ENCODE measurements at places on chromosomes 12 and 14.
A peak's percentile ranks its signal among the peaks of the same experiment; 100 is the strongest.

DNA sequence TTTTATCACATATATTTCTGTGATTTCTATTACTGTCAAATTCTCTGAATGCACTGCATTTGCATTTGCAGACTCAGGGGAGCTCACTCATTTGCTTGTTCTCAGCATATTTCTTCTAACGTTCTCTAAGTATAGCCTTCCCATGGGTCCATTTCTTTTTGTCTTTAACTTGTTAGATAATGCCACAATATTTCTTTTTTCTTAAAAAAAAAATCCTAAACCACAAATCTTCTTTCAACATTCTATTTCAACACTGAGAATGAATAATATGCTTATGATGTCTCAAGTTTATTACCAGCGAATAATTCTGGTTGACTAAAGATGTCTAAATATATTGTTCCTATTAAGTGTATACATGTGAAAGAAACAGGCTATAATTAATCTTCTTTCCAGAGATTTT lies 200.2 kb downstream of the ANO6 start:
- no peak overlapping the region for H3K27ac ChIP-seq
- H3K27me3 ChIP-seq, result no peaks in the 10 kb centered on the region
- no peaks in the 10 kb centered on the region for H3K4me1 ChIP-seq
- H3K4me3 ChIP-seq, result no peak overlapping the region
- peaks cover 20% of the 10 kb centered on the region for H3K36me3 ChIP-seq

- H3K36me3 ChIP-seq, result no peaks in the 10 kb centered on the region
- H3K4me1 ChIP-seq, result peaks cover 33% of the 10 kb centered on the region
- peaks cover 3% of the 10 kb centered on the region for H3K27me3 ChIP-seq
These were observed at the start of gene BRI3BP for GRCh38 chr12:124993626-124994436. BRI3BP (plus strand) TSS chr12:124993645; CDS start chr12:124993791, 146 bp downstream.

DNA sequence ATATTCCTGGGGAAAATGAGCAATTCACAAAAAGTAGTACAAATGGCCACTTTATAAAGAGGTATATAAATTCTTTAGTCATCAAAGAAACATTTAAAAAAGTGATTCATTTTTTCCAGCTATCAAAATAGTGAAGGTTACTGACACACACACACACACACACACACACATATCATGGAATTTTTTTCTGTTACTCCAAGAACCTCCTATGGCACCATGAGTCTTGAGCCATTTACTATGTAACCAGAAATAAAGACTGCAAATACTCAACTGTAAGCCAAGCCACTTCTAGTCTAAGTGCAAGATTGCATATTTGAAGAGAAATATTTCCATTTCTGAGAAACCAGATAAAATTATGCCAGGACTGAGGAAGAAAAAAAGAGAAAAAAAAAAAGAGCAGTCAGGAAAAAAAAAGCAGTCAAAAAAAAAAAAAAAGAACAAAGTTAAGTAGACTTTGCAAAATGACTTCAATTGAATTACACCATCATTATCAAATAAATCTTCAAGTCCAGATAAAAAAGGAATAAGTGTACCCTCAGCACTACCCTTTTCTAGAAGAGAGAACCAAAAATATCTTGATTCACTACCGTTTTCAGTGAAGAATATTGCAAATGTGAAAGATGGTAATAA lies 275.7 kb downstream of the DAD1 start:
- no peaks in the 10 kb centered on the region for H3K4me1 ChIP-seq
- DNase-seq, result no peak
- no peak overlapping the region for H3K27ac ChIP-seq
- peaks cover 4% of the 10 kb centered on the region for H3K27me3 ChIP-seq
- H3K36me3 ChIP-seq, result no peaks in the 10 kb centered on the region

DNA sequence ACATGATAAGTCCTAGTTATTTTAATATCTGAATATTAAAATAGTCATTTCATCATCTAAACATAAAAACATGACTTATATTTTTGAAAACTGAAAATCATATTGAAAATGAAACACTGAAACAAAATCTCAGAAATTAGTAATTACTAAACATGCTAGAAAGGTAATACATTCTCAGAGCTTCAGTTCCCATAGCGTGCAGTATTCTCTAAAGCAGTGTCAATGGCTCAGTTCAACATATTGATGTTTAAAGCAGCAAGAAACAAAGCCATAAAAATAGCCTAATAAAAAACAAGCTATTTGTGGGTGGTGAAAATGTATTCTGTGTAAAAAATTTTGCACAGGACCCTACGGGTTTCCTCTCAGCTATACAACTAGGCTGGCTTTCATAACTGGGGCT lies 1337.4 kb downstream of the FSCB start:
- no peak overlapping the region for H3K27ac ChIP-seq
- H3K4me1 ChIP-seq, result no peaks in the 10 kb centered on the region
- DNase-seq, result no peak
- H3K36me3 ChIP-seq, result no peaks in the 10 kb centered on the region
- no peak overlapping the region for H3K4me3 ChIP-seq

- H3K27ac ChIP-seq, result no peak overlapping the region
- H3K36me3 ChIP-seq, result peaks cover 8% of the 10 kb centered on the region
- peaks cover 44% of the 10 kb centered on the region for H3K4me1 ChIP-seq
- H3K4me3 ChIP-seq, result no peak overlapping the region
- DNase-seq, result no peak
These were observed 11.6 kb downstream of the POMT2 start for GRCh38 chr14:77309131-77309530.

GRCh38 chr14:76927971-76928700 lies 100.4 kb downstream of the IRF2BPL start:
- H3K4me1 ChIP-seq, result peaks cover 73% of the 10 kb centered on the region
- no peak for DNase-seq
- no peaks in the 10 kb centered on the region for H3K27me3 ChIP-seq
- peak overlapping the region; percentile 76 for H3K27ac ChIP-seq
- no peaks in the 10 kb centered on the region for H3K36me3 ChIP-seq

- no peak overlapping the region for H3K27ac ChIP-seq
- H3K27me3 ChIP-seq, result peaks cover 21% of the 10 kb centered on the region
- no peaks in the 10 kb centered on the region for H3K36me3 ChIP-seq
- no peak overlapping the region for H3K4me3 ChIP-seq
These were observed 75.5 kb upstream of the CPM start for GRCh38 chr12:69008520-69008919.

GRCh38 chr12:38538319-38538718 lies 221.7 kb downstream of the ALG10B start:
- H3K36me3 ChIP-seq, result peaks cover 2% of the 10 kb centered on the region
- peaks cover 3% of the 10 kb centered on the region for H3K27me3 ChIP-seq
- no peak for DNase-seq
- no peak overlapping the region for H3K27ac ChIP-seq
- H3K4me3 ChIP-seq, result no peak overlapping the region

DNA sequence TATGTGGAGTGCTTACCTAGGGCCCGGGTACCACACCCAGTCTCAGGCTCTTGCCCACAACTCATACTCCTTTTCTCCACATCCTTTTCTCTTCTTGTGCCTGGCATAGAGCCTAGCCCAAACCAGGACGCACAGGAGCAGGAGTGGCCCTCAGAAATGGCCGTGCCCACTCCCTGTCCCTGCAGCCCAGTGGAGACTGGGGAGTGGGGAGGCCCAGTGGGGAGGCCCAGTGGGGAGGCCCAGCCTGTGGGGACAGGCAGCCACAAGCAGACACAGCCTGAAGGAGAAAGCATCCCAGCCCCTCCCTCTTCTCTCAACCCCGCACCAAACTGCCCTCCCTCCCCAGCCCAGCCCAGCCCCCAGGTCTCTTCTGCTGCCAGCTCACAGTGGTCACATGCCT lies 196.8 kb downstream of the KIF26A start:
- no peak overlapping the region for H3K27ac ChIP-seq
- peaks cover 4% of the 10 kb centered on the region for H3K4me1 ChIP-seq
- H3K4me3 ChIP-seq, result no peak overlapping the region
- H3K27me3 ChIP-seq, result peaks cover 51% of the 10 kb centered on the region

DNA sequence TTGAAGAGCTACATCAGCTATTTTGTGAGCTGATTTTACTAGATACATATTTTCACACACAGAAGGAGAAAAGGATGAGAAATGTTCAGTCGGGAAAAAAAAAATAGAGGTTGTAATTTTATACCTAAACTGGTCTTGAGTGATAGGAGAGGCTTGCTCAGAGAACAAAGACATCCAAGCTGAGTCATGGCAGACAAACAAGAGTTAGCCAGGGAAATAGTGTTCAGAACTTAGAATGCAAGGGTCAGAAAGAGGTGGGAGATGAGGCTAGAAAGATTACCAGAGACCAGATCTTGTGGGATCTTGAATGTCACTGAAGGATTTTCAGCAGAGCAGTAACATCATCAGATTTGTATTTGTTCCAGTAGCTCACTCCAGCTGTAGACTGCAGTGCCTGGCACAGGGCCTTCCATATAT lies 121.9 kb upstream of the ATF1 start:
- no peak for DNase-seq
- no peak overlapping the region for H3K4me3 ChIP-seq
- no peak overlapping the region for H3K27ac ChIP-seq
- peaks cover 5% of the 10 kb centered on the region for H3K4me1 ChIP-seq
- no peaks in the 10 kb centered on the region for H3K27me3 ChIP-seq
- no peaks in the 10 kb centered on the region for H3K36me3 ChIP-seq

DNA sequence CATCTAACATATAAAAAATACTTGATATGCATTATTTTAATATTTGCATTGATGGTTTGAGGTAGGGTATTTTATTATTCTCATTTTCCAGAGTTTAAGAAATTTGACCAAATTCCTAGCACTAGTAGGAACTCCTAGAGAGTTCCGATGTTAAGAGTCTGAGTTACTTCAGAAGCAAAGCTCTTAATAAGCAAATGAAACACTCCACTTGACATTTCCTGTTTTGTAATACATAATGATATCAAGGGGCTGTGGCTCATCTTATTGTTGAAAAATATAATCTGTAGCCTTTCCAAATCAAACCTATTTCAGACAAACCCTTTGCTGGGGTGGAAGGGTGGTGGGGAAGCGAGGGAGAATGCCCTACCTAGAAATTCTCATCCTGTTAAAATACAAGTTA lies 355.5 kb downstream of the DIO2 start:
- H3K4me3 ChIP-seq, result no peak overlapping the region
- no peaks in the 10 kb centered on the region for H3K36me3 ChIP-seq
- H3K27ac ChIP-seq, result no peak overlapping the region

- DNase-seq, result no peak
- H3K36me3 ChIP-seq, result no peaks in the 10 kb centered on the region
- H3K4me1 ChIP-seq, result peaks cover 19% of the 10 kb centered on the region
- no peak overlapping the region for H3K4me3 ChIP-seq
- H3K27ac ChIP-seq, result no peak overlapping the region
These were observed 154.2 kb upstream of the MYL2 start for GRCh38 chr12:111074559-111074958.

DNA sequence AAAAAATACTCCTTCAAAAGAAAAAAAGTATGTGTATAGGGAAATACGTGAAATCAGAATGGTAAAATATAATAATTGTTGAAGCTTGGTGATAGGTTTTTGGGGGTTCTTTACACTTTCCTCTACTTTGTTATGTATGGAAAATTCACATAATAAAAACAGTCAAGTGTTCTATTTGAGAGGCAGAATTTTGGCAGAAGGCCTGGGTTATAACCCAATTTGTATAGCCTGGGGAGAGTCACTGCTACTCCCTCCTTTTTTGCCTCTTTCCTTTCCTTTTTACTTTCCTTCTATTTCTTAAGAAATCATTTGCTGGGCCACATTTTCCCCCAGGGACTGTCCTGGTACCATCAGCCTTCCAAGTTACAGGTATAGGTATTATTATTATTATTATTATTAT lies 105.7 kb downstream of the CRADD start:
- no peaks in the 10 kb centered on the region for H3K27me3 ChIP-seq
- no peak overlapping the region for H3K27ac ChIP-seq
- H3K4me1 ChIP-seq, result peaks cover 52% of the 10 kb centered on the region

DNA sequence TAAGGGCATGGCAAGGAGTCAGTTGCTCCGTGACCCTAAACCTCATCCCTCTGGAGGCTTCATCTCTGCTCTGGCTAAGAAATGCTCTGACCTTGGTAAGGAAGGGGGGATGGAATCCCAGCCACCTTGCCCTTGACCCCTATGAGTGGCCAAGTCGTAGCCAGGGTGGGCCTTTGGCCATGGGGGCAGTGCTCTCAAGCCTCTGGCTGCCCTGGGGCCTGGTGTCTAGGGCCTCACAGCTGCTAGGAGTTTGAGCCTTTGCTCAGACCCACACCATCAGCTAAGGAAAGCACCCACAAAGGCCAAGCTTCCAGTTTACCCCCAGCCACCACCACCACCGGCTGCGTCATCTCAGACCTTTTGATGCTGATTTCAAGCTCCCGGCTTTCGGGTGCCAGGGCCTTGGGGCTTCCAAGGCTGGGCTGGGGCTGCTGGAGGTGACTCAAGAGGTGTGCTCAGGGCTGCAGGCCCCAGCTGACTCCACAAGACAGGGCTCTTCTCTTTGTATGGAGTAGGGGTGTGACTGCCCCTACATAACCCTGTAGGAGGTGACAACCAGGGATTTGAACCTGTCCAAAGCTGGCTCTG lies 3.7 kb downstream of the ASB2 start:
- H3K27me3 ChIP-seq, result no peaks in the 10 kb centered on the region
- H3K4me3 ChIP-seq, result no peak overlapping the region
- no peaks in the 10 kb centered on the region for H3K36me3 ChIP-seq
- H3K27ac ChIP-seq, result peak overlapping the region; percentile 48
- H3K4me1 ChIP-seq, result peaks cover 27% of the 10 kb centered on the region

DNA sequence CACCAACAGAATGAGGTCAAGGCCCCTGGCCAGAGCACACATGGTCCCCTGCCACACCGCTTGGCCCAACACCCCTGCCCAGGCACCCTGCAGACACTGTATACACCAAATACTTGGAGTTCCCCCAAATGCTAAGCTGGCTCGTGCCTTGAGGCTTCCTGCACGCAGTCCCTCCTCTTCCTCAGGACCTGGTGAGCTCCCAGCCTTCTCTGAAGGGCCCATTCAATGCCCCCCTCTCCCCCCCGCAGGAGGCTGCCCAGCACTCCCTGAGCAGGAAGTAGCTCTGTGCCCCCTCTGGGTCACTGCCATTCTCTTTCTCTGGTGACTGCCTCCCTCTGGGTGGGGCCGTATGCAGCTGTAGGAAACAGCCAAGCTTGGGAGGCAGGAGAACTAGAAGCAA lies 75.3 kb downstream of the ITPK1 start:
- no peak overlapping the region for H3K27ac ChIP-seq
- H3K4me1 ChIP-seq, result peaks cover 65% of the 10 kb centered on the region
- H3K27me3 ChIP-seq, result peaks cover 38% of the 10 kb centered on the region
- DNase-seq, result no peak

DNA sequence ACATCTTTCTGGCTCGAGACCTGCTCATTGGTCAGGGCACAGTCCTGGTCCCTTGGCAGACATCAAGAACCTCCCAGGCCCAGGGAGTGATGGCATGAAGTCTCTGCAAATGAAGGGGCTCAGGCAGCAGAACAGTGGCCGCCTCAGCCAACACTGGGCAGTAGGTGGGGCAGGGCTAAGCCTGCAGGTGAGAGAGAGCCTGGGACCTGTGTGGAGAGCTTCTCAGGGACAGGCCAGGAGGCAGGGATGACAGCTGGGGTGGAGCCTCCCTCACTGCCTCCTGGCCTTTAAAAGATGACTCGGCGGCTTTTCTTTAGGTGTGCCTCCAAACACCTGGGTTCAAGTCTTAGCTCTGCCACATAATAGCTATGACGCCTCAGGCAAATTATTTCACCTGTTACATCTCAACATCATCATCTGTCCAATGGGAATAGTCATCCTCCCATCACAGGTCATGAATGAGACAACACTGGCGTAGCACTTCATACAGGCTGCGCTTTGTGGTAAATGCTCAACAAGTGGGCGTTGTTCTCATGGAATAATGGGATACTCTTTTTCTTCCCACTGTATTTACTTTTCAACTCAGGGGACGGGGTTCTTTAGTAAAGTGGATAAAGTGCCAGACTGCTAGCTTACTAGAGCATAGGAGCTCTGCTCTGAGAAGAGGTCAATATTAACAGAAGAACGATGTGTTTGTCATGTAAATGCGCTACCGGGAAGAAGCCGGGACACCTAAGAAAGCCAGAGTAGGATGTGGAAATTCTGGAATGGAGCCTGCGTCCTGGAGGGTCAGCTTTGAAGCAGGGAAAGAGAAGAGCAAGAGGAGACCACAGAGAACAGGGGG lies 277.4 kb downstream of the FOXN3 start:
- H3K4me1 ChIP-seq, result peaks cover 11% of the 10 kb centered on the region
- no peak for DNase-seq
